ENCODE measurements at places on chromosomes 3 and 15.

DNA sequence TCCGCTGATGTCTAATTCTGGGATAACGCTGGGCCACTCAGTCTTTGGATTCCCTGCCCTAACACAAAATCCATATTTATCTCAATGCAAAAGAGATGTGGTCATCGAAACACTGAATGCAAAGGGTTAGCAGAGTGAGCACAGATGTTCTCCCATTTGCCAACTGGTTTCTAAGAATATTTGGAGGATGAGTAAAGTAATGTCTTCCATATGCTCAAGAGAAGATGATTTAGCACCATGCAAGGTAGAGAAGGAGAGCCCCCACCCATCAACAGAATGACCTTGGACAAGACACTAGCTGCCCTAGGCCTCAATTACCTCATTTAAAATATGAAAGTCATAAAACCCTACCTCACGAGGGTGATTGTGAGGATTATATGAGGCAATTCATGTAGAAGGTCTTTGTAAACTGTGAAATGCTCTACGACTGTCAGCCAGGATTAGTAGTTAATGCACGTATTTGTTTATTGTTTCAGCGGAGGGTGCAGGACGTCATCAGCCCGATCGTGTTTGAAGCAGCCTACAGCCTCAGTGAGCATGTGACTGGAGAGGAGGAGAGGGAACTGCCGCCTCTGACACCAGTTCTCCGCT lies 232.9 kb upstream of the CTDSPL start:
- no peak for DNase-seq

DNA sequence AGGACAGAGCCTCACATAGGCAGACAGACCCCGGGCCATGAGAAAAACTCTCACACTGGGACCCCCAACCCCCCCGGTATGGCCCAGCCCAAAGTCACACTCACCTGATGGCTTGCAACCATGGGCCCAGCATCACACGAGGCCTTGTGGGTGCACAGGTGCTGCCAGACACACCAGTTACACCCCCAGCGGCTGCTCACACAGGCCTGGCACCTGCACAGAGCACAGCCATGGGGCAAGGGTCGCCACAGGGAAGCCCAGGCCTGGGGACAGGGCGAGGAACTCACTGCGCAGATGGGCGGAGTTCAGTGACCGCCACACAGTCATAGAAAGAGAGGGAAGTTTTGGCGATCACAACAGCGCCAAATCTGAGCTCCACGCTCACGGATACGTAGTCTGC lies 9.3 kb downstream of the PLXNB1 start:
- no peak for DNase-seq

- DNase-seq, result no peak
These were observed 42.4 kb upstream of the TGFBR2 start for GRCh38 chr3:30563956-30564355.

- no peak for DNase-seq
These were observed 11.7 kb upstream of the ZNF774 start for GRCh38 chr15:90340345-90340744.

- DNase-seq, result no peak
These were observed 30.2 kb downstream of the MCCC1 start for GRCh38 chr3:183069086-183069485.

- DNase-seq, result no peak
These were observed 42.9 kb downstream of the MUC4 start for GRCh38 chr3:195768831-195769303.

GRCh38 chr15:92062505-92062904 lies 209.0 kb downstream of the SLCO3A1 start:
- DNase-seq, result no peak

DNA sequence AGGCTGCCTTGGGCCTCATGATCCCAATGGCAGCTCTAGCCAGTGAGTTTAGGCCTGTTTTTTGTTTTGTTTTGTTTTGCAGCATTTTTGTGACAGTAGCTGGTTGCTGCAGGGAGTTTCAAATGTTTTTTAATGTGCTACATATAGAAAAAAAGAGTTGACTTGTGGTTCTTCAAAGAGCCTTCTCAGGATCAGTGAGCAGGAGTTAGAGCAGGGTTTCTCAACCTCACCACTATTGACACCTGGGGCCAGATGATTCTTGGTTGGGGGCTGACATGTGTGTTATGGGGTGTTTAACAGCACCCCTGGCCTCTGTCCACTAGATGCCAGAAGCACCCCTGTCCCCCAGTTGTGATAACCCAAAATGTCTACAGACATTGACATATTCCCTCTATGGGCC lies 17.9 kb downstream of the APH1B start:
- DNase-seq, result no peak

- no peak for DNase-seq
These were observed 50.4 kb downstream of the CCNL1 start for GRCh38 chr3:157109267-157110141.

GRCh38 chr3:175518459-175518858 lies 659.3 kb downstream of the NAALADL2 start:
- DNase-seq, result no peak

DNA sequence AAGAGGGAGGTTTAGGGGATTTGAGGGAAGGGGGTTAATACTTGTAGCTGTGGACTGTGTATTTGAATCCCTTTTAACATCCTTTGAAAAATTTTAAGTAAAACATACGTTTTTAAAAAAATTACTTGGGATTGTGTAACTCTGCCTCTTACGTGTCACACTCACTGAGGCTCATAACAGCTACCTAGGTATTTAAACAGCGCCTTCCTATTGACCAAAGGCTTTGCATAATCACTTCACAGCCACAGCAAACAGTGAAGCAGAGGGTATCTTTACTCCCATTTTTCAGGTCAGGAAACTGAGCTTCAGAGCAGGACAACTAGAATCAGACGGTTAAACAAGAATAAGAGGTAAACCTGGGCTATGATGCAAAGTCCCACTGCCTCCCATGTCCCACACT lies 95.9 kb downstream of the TLE3 start:
- DNase-seq, result no peak

DNA sequence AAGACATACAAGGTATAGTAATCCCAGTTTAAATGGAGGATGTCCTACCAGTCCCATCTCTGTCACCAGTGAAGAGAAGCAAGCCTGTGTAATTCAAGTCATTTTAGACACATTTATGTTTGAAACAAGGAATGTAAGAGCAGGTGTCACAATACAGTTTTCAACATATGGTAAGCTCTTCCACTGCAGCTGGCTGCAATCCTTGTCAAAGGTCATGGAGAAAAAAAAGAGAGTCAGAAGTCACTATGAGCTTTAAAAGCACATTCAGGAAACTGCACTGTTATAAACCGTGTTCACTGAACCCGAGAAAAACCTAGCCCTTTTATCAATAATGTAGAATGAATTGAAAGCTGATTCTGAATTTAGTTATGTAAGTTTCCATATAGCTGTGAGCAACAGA lies 206.4 kb downstream of the NAALADL2 start:
- DNase-seq, result no peak

DNA sequence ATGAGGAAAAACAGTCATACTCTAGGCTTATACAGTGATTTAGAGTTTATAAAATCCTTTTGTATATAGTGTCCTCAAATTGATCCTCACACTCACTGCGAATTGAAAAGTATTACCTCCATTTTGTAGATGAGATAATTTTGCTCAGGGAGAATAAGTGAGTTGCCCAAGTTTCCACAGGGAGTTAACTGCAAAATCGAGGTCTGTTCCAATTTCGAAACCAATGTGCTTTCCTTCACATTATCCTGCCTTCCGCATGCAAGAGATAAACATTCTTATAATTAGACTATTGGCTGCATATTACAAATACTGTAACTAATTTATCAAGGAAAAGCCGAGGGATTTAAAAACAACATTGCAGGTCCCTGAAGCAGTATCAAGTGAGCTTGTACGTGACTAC lies 667.0 kb downstream of the SQOR start:
- no peak for DNase-seq

DNA sequence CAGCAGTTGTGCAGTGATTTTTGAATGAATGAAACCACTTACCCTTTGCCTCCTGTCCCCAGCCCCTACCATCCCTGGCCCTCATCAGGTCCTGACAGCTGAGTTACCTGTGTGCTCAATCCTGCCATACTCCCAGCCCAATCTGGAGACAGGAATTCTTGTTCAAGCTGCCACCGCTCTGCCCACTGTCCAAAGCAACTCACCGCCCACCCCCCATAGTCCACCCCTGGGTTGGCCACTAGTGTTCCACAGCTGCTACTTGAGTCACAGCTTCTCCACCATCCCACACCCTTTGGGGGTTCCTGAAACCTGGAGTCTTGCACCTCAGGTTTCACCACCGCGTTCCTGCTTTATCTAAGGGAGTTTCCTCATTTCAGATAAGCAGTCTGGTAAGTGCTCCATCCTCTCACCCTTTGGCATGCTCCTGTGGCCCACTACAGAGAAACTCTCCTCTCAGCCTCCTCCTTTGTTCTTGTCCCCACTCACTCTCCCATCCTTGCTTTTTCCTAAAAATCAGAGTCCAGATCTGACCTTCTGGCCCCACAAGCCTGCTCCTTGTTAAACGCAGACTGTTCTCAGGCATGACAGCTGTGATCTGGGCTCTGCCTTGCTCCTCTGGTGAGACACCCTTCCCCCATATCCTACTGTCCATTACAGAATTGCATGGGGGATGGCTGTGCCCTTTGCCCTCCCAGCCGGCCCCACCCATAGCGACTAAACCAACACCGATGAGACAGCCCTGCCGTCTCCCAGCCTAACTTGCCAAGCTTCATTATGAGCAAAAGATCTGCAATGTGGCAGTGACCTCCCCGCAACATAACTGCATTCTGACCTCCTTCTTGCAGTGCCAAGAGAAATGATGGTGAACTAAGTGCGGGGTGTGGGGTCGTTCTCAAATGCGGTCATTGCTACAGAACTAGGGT lies 50.0 kb downstream of the CYP19A1 start:
- DNase-seq, result peak; percentile 25

DNA sequence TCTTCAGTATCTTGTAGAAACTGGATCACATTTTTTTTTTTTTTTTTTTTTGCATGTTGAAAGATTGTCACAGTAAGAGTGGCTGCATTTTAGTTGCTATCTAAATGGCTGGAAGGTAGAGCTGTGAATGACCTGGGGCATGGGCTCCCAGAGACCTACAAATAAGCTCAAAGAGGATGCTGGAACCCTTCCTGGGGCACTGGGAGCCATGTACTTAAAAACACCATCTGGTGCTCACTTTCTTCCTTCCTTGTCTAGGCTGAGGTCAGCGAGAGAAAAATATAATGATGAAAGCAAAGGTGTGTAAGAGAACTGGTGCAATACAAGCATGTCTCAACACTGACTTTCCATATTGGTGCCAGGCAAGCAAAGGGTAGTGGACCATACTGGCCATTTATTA lies 323.9 kb downstream of the SV2B start:
- DNase-seq, result no peak

DNA sequence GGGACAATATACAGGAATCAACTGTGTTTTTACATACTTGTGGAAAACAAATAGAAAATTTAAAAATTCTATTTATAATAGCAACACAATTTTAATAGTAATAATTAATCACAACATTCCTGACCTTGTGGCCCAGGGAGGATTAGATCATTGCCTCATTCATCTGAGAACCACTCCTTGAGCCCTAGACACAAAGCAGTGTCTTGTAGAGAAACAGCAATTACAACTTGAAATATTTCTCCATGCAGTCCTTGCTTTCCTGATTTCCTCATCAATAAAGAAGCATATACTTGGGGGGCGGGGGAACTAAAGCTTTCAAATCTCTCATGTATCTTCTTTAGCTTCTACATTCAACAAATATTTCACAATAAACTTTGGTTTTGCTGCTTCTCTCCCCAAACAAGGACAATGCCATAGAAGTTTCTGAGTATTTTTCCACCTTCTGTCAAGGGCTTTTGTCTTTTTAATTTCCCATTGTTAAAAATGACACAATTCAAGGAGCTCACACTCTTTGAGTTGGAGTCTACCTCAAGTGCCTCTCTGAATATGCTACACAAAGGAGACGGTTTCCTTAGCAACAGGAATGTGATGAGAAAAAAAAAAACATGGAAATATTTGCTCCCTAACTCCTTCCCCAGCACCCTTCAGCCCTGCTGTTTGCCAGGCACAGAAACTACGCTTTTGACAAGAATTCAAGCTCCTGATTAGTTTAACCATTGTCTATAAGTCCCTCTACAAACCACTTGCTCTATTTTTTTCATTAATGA lies 118.8 kb downstream of the ARPP21 start:
- no peak for DNase-seq

DNA sequence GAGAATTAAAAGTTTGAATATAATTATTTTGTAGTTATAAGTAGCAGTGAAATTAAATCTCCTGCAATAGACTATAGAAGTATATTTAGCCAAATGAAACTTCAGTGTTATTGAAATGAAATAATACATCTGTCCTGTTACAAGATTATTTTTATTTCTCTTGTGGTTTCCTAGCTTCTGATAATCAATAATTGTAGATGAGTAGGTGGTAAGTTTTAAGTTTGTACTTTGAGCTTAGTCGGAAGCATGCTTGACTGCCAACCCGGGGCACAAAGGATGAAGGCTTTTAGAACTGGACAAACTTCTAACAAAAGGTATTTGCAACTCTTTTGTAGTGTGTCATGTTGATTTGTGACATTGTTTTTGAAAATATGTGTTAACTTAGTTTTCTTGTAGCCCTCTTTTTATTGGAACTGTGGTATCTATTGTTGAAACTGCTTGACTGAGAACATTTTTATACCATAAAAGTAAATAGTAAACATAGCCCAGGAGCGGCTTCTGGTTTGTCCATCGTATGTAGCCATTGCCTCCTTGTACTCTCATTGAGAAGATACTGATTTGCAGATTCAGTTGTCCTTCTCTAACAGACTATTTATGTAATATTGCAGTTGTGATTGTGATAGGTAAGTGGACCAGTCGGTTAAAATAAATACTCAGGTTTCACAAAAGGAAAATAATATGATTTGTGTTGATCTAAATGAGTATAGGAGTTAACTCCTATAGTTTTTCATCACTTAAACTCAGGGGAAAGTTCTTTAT lies 2.9 kb downstream of the CTNNB1 start:
- no peak for DNase-seq

GRCh38 chr15:40859206-40859851 lies 14.7 kb downstream of the RHOV start:
- DNase-seq, result peak; percentile 76

GRCh38 chr3:184372911-184373310 lies 5.1 kb downstream of the THPO start:
- DNase-seq, result no peak

All from inflammatory macrophage treated with lipopolysaccharide for 1 hour (primary cell).